ENCODE measurements at places on chromosomes 4 and X.

GRCh38 chr4:33975995-33976394 is 2268.3 kb downstream of the ARAP2 start:
- DNase-seq = no peak

- no peak for DNase-seq
Observed at GRCh38 chrX:99073551-99073950, 1336.5 kb downstream of the PCDH19 start.

GRCh38 chr4:112222219-112222955 is 9.2 kb upstream of the AP1AR start:
- no peak for DNase-seq

DNA sequence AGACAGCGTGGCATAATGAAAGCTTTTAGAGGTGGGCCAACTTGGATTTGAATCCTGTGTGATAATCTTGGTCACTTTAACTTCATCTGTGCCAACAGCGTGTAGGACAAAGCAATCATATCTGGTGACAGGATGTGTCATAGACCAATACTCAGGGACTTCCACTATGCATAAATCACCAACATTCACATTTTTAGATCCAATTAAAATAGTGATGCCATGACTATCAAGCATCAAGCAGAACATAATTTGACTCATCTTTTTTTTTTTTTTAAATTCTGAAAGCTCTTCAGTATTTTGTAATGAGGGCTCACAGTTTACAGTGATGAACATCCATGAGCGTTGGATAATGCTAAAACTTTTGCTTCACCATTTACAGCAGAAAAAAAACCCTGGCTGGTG is 27.3 kb upstream of the RAPGEF2 start:
- DNase-seq = peak; percentile 58

- no peak for DNase-seq
Observed at GRCh38 chr4:3680656-3681055, 85.5 kb upstream of the ADRA2C start.

GRCh38 chr4:102735582-102735981 is 25.2 kb downstream of the MANBA start:
- DNase-seq = no peak

DNA sequence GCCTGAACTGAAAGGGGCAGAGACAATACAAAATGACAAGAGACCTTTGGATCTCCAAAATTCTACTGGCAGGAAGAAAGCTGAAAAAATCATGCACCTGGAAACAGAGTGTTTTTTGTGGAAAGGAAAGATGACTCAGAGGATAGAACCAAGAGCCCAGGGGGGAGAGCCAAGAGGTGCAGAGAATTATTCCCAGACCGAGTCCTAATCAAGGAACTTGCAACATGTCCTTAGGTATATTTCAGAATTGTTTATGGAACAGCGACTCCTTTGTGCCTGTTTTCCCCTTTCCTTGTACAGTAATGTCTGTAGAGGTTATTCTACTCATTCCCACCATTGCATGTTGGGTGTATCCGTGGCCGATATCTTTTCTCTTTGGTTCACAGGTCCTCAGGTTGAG is 71.7 kb downstream of the YIPF6 start:
- DNase-seq = no peak

DNA sequence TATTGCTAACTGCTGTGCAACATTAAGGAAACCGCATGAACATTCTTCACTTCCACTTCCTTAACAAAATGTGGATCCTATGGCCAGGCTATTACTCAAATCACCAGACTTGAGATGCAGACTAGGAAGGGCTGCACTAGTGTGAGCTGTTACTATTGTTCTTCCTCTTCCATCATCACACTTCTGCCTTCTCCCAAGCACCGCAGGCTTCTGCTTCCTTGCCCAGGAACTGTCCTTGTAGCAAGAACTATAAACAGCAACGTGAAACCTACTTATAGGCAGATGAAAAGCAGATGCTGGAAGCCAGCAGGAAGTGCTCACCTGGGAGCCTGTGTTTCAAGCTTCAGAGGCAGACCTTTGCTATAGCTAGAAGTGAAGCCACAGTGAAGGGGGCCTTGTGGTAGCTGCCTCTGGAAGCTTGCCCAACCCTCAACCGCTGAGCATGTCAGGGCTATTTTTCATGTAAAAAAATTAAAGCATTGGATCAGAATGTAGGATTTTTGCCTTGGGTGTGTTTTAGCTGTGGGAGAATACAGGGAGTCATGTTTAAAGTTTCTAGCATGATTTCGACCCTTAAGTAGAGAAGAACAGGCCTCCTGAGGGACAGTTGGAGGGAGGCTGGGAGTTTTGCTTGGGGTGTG is 43.9 kb downstream of the CLNK start:
- DNase-seq = no peak

- no peak for DNase-seq
Observed at GRCh38 chr4:87054900-87055299, 120.1 kb downstream of the AFF1 start.

DNA sequence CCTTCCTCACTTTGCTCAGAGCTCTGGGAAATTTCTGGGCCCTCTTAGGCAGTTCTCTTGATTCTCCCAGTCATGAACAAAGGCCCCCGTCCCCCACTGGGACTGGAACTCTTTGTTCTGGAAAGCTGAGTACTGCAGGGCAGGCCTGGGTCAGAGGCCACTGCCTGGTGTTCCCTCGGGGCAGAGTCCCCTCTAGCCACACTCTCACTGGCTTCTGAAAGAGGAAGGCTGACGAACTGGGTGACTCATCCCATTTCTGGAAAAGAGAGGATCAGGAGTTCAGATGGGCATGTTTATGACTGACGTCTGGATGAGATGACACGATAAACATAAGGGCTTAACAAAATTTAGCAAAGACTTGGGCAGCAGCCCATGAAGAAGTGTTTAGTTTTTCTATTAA is 47.7 kb downstream of the DDX3X start:
- DNase-seq = peak; percentile 42

DNA sequence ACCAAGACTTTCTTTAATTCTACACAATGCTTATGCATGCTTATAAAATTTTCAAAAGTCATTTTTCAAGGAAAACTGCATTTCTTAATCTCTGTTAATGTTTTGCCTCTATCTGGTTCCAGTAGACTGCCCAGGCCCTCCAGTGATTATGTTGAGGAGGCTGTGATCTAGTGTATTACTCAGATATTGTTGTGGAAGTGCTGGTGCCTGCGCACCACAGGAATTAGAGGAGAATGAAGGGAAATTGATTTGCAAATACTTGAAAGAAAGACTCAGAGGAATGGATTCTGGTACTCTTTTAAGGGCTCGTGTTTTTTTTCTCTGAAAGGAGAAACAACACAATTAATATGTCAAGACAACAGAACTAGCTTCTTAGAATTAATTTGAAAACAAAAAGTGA is 1015.1 kb downstream of the RPA4 start:
- peak; percentile 19 for DNase-seq

GRCh38 chrX:15564981-15565579 is 35.7 kb downstream of the ACE2 start:
- DNase-seq = peak; percentile 31

- DNase-seq = no peak
Observed at GRCh38 chrX:118216509-118216908, 99.9 kb upstream of the KLHL13 start.

DNA sequence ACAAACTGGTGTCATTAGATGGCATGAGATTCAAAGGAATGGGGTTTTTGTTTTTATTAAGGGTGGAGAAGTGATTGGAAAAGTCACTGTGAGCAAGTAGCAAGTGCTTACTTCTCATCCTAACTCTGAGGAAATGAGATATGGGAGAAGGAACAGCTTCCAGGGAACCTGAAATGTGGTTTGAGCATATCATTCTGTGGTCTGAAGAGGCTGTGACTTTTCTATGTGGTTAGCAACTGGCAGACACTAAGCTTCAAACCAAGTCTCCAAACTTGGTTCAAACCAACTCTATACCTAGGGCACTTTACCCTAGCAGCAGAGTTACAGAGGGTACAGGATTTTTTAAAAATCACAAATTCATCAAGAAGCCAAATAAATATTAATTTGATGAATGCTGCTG is 58.2 kb downstream of the DCLK2 start:
- DNase-seq = no peak

DNA sequence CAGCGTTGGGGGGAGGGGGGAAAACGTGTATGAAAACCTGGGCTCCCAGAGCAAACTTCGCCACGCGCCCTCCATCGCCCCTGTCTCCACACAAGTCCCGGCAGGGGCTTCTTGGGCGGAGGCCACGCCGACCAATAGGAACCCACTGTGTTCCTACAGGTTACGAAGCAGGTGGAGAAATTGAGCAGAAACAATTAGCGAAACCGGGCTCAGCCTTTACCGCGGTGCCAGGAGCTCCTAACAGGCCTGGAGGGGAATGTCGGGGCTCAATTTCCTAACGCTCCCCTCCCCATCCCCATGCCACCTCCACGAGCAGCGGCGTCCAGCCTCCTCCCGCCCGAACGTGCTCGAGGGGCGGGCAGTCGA is 589 bp upstream of the KIT start:
- DNase-seq = no peak

DNA sequence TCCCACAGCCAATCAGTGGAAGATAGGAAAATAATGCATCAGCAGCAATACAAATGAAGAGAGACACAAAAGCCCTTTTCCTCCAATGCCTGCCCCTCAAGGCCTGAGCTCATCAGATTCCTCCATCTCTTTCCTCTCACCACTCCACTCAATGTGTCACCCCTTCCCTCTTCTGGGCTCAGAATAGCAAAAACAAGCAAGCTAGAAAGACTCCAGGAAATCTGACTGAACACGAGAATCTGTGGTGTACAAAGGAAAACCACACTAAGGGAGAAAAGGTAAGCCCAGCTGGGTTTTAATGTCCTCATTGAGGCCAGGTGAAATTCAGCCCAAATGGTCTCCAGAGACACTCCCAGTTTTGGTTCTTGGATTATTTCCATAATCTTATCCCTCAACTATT is 46.3 kb downstream of the ARHGEF9 start:
- no peak for DNase-seq

DNA sequence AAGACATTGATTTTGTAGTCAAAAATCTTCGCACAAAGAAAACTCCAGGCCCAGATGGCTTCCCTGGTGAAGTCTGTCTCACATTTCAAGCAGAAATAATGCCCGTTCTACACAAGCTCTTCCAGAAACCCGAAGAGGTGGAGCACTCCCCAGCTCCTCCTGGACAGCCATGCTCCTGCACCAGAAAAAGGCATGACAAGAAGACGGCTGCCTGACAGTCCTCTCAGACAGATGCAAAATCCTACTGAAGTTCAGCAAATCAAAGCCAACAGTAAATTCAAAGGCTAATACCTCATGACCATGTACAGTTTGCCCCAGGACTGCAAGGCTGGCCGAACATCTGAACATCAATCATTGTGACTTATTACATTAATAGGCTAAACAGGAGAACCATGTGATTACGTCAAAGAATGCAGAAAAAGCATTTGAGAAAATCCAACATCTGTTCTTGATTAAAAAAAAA is 30.8 kb upstream of the MXD4 start:
- peak; percentile 62 for DNase-seq

DNA sequence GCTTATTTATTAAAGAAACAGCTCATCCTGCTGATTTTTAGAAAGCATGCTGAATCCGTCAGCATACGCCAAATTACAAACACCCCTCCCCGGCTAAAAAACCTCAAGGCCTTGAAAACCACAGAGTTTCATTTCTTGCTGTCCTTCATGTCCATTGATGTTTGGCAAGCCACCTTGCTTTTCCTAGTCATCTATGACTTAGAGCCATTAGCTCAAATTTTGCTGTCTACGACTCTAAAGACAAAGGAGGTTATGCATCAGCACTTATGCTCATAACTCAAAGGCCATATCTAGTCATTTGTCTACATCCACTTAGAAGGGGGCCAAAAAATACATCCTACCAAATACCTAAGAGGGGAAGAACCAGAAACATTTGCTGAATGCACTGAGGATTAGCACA is 925.1 kb downstream of the PCDH7 start:
- DNase-seq = no peak

DNA sequence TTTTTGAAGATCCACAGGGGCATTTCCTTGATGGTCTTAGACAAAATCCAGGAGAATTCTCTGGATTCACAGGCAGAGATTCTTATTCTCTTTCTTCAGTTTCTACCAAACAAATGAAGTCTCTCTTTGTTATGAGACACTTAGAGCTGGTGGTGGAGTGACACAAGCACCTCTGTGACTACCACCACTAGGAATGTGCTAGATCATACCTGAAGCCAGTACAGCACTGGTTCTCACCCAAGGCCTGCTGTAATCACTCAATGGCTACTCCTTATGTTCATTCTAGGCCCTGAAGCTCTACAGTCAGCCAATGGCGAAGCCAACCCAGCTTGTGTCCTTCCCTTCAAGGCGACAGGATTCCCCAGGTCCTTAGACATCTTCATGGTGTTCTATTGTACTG is 482.3 kb downstream of the TRAM1L1 start:
- DNase-seq = no peak

DNA sequence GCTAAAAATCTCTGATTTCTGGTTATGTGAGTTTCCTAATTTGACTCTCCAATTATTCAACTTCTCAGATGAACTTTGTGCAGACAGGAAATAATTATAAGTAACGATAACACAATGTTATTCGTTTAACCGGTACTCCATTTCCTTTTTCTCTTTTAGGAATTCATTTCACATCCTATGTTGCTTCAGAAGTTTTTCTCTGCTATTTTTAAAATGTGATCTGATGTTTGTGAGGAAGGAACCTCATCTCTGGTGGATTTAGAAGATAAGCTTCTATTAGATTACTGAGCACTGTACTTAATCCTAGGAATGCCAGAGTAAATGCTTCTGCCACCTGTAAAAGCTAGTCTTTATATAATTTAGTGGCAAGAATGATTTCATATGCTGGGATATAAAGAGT is 116.0 kb upstream of the ETNPPL start:
- no peak for DNase-seq

DNA sequence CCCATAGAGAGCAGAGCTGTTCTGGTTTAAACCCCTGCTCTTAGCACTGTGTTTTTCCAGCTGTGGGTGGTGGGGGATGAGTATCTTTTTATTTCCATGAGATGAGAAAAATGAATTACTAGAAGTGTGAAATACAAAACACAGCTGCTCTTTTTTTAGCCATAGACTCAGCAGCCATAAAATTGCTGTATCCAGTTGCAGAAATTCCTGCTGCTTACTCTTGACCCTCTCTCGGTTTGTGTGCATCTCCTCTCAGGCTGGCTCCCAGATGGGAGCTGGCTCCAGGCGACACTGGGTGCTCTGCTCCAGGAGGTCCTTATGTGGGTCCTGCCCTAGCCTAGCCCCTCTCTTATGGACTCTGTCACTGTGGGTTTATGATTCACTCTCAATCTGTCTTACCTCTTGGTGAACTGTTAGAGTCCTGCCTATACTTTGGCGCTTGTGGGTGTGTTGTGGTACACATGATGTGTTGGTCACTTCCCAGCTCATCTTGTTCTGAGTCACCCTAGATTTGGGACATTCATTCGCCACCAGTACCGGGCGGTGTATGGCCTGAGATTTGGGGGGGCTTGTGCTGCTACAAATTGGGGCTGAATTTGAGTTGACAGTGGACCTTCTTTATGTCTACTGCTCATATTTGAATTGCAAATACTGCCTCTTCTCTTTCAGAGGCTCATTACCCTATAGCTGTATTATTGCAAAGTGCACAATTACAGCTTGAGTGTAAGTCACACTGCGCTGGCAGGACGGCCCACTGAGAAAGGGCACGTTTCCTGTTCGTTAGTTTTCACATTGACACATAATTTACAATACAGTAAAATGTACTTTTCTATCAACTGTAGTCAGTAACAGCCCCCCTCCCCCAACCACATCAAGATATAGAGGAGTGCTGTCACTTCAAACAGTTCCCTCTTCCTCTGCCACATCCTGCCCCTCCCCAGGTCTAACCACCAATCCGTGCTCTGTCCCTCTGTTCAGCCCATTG is 46.9 kb upstream of the MSANTD1 start:
- DNase-seq = peak; percentile 17
